ENCODE measurements at places on chromosomes 2 and 18.

GRCh38 chr18:25167612-25168410 lies 184.2 kb downstream of the ZNF521 start:
- DNase-seq, result no peak

DNA sequence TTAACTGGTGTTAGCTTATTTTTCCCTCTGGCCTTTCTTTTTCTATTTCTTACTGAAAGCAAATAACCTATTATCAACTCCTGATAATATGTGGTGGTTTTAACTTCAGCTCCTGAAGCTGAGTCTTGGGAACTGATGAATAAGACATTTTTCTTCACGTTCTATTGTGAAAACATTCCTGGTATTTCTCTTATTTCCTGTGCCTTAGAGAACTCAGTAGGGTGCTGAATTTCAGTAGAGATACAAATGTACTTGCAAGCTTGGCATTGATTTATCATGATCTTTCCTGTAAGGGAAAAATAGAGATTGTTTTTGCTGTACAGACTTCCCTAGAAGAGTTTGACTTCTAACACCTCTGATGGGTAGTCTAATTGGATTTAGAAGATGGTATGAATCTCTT lies 52.8 kb upstream of the DCC start:
- no peak for DNase-seq

DNA sequence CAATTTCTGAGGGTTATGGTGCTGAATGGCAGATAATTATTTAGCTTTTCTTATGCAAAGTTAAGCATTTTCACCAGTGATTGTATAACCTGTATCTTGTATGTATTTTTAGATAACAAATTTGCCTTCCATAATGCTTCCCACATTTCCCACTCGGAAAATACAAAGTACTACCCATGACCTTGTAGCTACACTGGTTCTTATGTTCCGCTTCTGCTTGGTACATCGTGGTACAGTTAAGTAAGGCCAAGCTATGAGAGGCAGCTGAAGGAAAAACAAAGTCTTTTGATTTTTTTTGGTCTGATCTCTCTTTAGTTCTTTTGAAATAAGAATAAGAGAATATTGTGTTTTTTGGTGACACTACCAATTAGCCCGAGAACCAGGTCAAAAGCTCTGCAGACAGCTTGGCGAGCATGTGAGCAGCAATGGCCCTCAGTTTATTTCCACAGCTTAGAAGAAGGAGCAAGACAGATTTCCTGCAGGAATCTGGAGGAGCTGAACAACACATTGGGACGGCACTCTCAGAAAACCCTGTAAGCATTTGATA lies 26.8 kb downstream of the SH3YL1 start:
- no peak for DNase-seq

DNA sequence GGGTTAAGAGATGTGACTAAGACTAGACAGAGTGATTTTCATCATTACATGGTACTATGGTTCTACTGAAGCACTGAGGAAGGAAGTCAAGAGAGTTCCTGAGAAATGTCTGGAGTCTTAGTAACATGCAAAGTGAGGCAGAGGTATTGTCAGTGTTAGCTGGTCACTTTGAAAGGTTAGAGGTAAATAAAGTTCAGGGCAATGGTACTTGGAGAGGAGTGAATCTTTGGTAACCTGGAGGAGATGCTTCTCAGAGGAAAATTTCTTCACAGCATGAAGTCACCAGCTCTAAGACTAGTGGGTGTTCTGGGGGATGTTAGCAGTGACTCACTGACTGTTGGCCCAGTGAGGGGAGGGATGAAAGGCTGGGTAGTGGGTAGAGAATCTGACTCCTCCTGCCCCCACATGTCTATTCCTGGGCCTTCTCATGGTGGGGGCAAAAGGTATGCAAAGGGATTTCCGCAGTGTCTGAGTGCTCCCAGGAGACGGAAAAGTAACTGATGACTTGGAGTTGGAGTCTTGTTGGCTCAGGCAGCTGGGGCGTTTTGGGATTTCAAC lies 23.3 kb upstream of the IL1RN start:
- DNase-seq, result no peak

- DNase-seq, result no peak
These were observed 18.9 kb downstream of the SDC1 start for GRCh38 chr2:20205915-20206524.

DNA sequence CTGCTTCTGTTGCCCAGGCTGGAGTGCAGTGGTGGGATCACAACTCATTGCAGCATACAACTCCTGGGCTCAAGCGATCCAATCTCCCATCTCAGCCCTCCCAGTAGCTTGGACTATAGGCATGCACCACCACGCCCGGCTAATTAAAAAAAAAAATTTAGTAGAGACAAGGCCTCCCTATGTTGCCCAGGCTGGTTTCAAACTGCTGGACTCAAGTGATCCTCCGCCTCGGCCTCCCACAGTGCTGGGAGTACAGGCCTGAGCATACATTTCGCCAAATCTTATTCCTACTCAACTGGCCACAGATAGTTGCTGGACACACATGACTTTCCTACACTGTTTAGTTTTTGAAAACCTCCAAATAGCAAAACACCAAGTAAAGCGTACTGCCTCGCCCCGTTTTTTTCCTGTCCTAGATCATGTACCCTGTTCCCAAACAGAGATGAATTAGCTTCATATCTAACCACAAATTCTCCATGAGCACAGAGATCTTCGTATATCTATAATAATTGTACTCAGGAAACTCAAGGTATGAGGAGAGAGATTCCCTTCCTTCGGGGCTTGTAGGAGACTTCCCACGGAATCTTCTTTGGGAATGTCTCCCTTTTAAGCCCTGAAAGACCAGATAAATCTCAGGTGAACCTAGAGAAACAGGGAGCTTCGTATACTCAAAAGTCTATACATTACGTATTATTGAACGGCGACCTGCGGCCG lies 598 bp upstream of the C2orf69 start:
- no peak for DNase-seq

DNA sequence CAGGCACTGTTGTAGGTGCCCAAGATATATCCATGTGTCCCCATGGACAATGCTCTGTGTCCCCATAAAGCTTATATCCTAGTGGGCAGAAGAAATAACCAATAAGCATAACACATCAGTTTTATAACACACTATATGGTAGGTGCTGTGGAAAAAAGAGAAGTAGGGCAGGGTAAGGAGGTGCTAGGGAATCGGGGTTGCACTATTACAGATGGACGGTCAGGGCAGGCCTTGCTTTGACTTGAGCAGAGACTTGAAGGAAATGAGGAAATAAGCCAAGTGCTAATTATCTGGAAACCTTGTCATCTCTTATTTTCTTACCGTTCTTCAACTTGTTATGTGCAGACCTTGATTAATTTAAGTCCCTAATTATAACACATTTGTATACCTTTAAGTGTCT lies 82.0 kb downstream of the PHLPP1 start:
- DNase-seq, result no peak

DNA sequence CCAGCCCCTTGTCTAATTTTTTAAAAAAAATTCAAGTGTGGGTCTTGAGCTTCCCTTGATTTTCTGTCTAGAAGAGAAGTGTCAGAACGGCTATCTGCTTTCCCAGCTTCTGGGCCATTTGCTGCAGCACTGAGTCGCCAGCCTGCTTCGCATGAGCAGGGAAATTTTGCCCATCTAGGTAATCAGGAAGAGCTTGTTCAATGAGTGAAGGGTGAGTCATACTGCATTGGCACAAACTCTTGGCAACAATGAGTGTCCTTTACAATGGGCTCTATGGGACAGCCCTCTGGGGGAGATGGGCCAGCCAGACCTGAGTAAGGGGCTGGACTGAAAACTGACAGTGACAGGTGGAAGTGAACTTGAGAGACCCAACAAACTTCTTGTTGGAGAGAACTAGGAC lies 2.4 kb upstream of the RNF144A start:
- DNase-seq, result no peak

DNA sequence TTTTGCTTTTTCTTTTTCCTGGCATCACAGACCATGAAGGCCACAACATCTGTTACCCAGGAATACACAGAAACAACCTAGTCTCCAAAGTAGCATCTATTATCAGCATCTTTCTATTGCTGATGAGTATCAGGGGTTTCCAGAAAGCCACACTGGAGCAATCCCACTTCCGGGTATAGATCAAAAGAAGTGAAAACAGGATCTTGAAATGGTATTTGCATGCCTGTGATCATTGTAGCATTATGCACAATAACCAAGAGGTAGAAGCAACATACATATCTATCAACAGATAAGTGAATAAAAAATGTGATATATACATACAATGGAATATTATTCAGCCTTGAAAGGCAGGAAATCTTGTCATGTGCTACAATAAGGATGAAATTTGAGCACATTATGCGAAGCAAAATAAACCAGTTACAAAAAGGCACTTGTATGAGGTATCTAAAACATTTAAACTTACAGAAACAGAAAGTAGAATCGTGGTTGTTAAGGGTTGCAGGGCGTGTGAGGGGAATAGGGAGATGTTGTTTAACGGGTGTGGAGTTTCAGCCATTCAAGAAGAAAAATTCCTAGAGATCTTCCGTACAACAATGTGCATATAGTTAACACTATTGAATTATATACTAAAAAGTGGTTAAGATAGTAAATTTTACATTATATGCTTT lies 115.1 kb downstream of the KCNE4 start:
- no peak for DNase-seq

DNA sequence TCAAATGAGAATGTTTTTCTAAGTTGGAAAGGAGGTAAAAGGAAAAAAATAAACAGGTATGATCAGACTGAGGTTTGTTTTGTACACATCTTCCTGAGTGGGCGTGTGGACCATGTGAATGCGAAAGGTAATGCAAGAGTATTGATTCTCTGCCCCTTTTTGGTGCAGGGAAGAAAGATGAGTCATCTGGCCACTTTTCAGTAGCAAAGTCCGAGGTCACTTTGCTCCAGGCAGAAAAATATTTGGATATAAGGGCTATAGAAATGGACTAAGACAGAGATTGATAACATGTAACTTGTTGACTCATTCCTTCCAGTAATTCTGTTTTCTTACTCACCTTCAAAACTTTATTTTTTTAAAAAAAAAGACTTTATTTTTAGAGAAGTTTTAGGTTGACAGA lies 130.5 kb downstream of the DSEL start:
- no peak for DNase-seq

DNA sequence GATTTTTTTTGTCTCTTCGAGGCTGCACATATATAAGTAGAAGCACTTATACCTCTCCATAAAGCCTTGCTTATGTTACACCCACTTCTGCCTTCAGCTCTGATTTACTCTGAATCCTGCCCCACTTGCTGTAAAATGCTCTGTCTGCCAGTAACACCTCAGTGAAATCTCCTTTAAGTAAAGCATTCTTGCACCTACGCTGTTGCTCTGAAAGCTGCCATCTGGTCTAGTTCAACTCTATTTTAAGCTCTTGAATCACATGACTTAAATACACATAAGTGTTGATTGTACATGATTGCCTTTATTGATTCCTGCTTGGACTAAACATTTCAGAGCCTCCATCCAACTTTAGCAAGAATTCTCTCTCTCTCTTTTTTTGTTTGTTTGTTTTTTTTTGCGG lies 609.0 kb upstream of the CELF4 start:
- DNase-seq, result no peak

GRCh38 chr18:58958628-58959027 lies 94.0 kb downstream of the ZNF532 start:
- DNase-seq, result no peak

- DNase-seq, result no peak
These were observed 16.0 kb downstream of the SATB2 start for GRCh38 chr2:199441759-199442158.

DNA sequence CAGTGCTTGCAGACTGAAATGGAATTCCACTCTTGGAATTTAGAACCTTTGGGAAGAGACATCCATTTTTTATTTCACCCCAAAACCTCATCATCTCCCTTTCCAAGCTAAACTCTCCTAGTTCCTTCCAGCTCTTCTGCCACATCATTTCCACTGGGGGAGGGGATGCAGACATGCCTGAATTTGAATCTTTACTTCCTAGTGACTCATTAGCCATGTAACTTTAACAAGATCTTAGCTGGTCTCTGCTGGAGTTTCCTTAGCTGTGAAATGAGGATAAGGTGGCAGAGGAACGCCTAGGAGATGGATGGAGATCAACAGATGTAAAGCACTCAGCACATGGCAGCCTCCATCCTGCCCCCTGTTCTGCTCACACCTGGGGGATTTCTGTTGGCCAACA lies 266.8 kb downstream of the EN1 start:
- DNase-seq, result no peak

DNA sequence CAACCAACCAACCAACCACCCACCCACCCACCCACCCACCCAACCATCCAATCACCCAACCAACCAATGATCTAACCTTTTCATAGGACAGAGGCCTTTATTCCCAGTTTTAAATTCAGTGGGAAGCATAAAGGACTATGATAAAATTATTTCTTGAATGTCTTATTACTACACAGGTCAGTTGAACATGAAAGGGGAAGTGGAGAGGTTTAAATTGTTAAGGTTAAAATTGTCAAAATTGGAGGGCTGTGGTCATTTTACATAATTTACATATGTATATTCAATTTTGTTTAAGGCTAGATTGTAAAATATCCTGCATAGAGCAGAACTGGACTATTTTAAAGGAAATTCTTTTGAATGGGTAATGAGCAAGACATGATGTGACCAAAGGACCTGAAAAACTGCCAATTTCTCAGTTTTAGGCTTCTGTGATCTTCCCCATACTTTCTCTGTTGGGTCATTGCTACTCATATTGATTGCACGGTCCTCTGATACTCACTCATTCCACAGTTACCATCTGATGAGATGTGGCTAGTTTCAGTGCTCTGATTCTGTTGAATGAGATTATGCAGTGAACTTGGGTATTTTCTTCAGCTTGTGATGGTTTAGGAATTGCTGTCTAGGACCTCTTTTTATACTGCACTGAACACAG lies 127.4 kb downstream of the PLCL1 start:
- DNase-seq, result no peak

DNA sequence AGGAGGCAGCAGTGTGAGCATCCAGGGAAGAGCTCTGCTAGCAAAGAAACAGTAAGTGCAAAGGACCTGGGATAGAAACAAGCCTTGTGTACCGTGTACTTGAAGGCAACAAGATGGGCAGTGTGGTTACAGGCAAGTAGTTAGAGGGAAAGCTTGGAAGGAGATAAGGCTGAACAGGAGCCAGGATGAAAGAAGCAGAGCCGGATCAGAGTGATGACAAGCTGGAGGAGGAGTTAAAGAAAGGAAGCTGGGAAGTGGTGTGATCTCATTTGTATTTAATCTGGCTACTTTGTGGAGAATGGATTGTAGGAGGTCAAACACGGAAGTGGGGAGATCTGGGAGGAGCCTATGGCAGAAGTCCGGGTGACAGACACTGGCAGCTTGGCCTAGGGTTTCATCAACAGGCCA lies 44.7 kb upstream of the VPS54 start:
- no peak for DNase-seq

- DNase-seq, result no peak
These were observed 23.9 kb downstream of the CTLA4 start for GRCh38 chr2:203891474-203891873.

Data from GF-D8 (cell line).